Left lung (tissue), 14 donors: ENCODE measurements at places on chromosomes 1 and 21. TPM values are rescaled to one million over a fixed set of nuclear protein-coding genes. Genes with fewer than 3 reads are reported as not detected.

- no peaks in the 10 kb centered on the region for H3K4me1 ChIP-seq
- no peak for DNase-seq
- no peaks in the 10 kb centered on the region for H3K27me3 ChIP-seq
- H3K36me3 ChIP-seq, result no peaks in the 10 kb centered on the region
- H3K4me3 ChIP-seq, result no peak overlapping the region
Measured at GRCh38 chr1:81449786-81450185, 350.9 kb upstream of the ADGRL2 start.

The PACC1 gene
- total RNA-seq, result 11.6 TPM

DNA sequence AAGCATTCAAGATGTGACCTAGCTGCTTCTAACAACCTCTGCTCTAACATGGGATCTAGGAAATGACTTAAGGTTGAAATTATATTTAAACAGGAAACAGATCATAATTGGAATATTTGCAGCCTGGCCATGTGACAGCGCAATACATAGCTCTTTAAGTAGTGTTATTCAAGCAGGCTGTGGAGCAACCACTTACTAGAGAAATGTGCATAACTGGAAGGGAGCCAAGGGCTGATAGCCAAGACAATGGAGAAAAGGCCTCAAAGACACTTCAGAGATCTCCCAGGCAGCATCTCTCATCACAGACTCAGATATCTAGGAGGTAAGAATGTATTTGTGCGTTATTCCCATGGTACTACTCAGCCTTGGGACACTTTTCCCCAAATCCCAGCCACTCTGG lies 823.0 kb upstream of the PRMT6 start:
- no peak overlapping the region for H3K4me3 ChIP-seq
- DNase-seq, result no peak
- no peaks in the 10 kb centered on the region for H3K36me3 ChIP-seq
- H3K27me3 ChIP-seq, result no peaks in the 10 kb centered on the region
- no peak overlapping the region for H3K27ac ChIP-seq

The AMY2A gene
- not detected for total RNA-seq

- no peaks in the 10 kb centered on the region for H3K4me1 ChIP-seq
- no peak for DNase-seq
- H3K4me3 ChIP-seq, result no peak overlapping the region
- H3K27me3 ChIP-seq, result no peaks in the 10 kb centered on the region
- H3K36me3 ChIP-seq, result no peaks in the 10 kb centered on the region
Measured at GRCh38 chr1:176766779-176767178, 303.8 kb downstream of the PAPPA2 start.

The KLF17 gene
- total RNA-seq, result 0.26 TPM

DNA sequence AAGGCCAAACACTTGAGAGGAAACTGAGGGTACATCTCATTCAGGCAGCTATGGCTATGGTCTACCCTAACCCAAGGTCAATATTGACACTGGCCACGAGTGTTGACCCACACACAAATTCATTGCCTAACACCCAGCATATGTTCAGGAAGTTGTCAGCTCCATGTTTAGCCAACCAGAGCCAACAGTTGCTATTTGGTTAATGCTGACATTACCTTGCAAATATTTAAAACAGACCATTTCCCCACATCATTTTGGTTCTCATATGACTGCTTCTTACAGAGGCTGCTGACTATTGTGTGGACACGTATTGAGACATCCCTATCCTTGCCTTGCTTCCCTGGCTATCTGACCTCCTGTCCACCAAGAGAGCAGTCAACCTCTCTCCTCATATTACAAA lies 97.3 kb downstream of the LMX1A start:
- H3K36me3 ChIP-seq, result no peaks in the 10 kb centered on the region
- H3K27me3 ChIP-seq, result no peaks in the 10 kb centered on the region
- H3K27ac ChIP-seq, result no peak overlapping the region

DNA sequence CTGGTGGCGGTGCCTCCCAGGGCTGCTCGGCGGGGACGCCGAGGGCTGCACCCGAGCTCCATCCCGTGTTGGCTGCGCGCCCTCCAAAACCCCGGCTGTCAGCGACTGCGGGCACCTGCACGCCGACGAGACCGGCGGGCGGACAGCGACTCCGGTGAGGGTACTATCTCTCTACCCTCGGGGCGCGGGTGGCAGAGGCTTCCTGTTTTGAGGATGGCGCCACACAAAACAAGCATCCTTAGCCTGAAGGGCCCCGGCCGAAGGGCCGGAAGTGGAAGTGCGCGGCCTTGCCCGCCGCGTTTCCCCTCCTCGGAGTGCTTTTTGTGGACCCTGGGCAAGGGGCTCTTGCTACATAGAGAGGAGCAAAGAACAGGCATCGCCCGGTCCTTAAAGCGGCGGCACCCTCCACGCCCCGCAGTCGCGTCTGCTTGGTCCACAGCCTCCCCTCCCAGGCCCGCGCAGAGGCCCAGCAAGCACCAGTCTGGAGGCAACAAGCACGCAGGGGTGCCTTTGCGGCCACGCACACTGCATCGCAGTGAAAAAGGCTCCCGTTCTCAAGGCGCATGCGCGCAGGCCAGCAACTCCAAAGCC lies 561 bp upstream of the COQ8A start:
- no peaks in the 10 kb centered on the region for H3K36me3 ChIP-seq
- H3K27ac ChIP-seq, result peak overlapping the region; percentile 100
- peak overlapping the region; percentile 54 for H3K4me3 ChIP-seq
- H3K27me3 ChIP-seq, result no peaks in the 10 kb centered on the region
- DNase-seq, result peak; percentile 73

GRCh38 chr1:101167891-101168290 lies 68.9 kb upstream of the S1PR1 start:
- peaks cover 15% of the 10 kb centered on the region for H3K4me1 ChIP-seq
- no peak overlapping the region for H3K27ac ChIP-seq
- DNase-seq, result no peak

The CTSK gene
- total RNA-seq, result 54.5 TPM

The KCNJ15 gene
- total RNA-seq, result 103 TPM

- DNase-seq, result no peak
- no peaks in the 10 kb centered on the region for H3K27me3 ChIP-seq
- no peak overlapping the region for H3K4me3 ChIP-seq
- no peaks in the 10 kb centered on the region for H3K36me3 ChIP-seq
Measured at GRCh38 chr1:59345221-59345620, 48.3 kb downstream of the FGGY start.

The PHLDA3 gene
- 46.8 TPM for total RNA-seq

GRCh38 chr1:179818743-179819173 lies 58.8 kb downstream of the TOR1AIP2 start:
- H3K4me1 ChIP-seq, result peaks cover 11% of the 10 kb centered on the region
- no peaks in the 10 kb centered on the region for H3K27me3 ChIP-seq
- no peaks in the 10 kb centered on the region for H3K36me3 ChIP-seq
- no peak overlapping the region for H3K4me3 ChIP-seq
- DNase-seq, result no peak

DNA sequence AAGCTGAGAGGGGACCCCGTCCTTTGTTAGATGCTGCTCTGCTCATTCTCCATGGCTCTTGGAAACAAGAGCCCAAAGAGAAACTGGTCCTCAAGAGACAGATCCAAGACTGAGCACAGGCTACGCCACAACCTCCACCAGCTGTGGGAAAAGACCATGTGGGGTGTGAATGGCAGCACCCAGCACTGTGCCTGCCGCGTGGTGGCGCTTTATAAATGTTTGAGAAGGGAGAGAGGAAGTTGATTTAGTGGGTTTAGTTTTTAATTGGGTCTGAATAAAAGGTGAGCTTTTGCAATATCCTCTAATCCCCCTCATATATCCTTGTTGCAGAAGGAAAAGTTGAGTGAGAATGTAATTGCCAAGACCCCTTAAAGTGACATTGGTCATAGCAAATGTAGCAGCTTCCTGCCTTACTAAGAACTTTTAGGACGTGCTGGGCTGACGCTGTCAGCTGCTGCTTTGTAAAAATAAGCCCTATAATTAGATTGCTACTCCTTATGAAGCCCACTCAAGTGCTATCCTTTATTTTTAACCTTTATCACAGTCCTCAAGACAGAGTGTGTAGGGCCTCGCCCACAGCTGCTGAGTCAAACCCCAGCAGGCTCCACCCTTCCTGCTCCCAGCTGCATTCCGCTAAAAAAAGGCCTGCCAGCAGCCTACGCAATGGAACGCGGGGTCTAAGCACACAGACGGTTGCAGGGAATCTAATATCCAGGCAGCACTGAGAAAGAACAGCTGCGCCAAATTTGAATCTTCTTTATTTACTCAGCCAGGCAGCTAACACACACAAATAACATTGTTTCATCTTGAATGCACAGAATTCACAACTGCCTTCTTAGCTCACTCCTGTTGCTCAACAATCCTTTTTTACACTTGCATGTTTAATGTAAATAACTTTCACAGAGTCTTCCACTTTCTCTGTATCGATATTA lies 47.4 kb upstream of the PRDX6 start:
- no peak overlapping the region for H3K4me3 ChIP-seq
- peak; percentile 97 for DNase-seq
- peaks cover 30% of the 10 kb centered on the region for H3K4me1 ChIP-seq
- no peaks in the 10 kb centered on the region for H3K36me3 ChIP-seq
- peak overlapping the region; percentile 87 for H3K27ac ChIP-seq
- H3K27me3 ChIP-seq, result no peaks in the 10 kb centered on the region

DNA sequence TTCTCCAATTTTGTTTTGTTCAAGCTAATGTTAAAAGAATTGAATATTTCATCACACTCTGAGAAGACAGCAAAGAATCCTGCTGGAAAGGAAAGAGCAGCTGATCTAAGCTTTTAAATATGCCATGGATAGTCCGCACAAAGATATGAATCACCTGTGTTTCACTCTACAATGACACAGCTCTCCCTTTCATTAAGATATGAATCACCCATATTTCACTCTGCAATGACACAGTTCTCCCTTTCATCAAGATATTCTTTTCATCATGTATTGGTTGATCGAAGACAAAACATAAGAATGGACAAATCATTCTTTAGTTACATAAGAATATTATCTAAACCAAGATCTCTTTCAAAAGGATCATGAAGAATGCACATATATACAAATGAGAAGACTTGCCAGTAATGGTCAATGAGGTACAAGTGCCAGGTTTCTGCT lies 367.3 kb downstream of the SMYD3 start:
- no peak overlapping the region for H3K4me3 ChIP-seq
- no peak overlapping the region for H3K27ac ChIP-seq
- H3K27me3 ChIP-seq, result no peaks in the 10 kb centered on the region
- H3K36me3 ChIP-seq, result no peaks in the 10 kb centered on the region
- DNase-seq, result no peak

GRCh38 chr1:229440851-229441537 lies 7.1 kb upstream of the ACTA1 start:
- H3K27me3 ChIP-seq, result peaks cover 13% of the 10 kb centered on the region
- H3K27ac ChIP-seq, result no peak overlapping the region
- H3K4me3 ChIP-seq, result no peak overlapping the region

The HSD11B1 gene
- total RNA-seq, result 8.1 TPM

The PPP1R12B gene
- 41.6 TPM for total RNA-seq

DNA sequence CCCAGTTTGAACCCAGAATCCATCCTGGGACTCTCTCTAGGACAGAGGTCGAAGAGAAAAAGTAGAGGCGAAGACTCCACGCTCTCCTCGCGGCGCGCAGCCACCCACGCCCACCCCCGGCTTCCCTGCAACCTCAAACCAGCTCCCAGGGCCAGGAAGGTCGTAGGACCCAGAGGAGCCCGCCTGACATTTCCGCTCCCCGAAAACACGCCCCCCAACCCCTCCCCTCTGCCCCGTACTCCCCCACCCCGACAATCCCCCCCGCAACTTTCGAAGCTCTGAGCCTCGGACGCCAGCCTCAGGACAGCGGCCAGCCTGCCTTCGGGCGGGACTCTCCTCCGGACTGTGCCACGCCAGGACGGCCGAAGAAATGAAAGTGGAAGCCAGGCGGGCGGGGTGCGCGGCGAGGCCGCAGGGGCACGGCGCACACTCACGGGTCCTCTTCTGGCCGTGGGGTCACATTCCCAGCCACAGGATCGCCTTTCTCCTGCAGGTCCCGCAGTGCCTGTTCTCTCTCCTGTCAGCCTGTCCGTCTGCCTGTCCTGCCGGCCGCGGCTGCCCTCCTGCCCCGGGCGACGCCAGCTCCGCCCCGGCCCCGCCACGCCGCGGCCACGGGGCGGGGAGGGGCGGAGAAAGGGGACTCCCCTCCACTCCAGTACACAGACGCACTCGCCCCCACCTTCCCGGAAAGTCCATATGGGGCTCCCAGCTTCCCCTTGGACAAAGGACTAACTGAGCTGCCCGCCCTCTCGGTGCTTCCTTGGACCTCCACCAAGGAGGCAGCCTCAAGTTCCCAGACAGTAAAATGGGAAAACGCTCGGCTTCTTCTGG lies at the start of gene MOB3C:
MOB3C (minus strand) TSS at position 535 of the 831 bp plus-strand sequence. CDS start 3,490 bp downstream, outside the sequence.
- H3K4me1 ChIP-seq, result peaks cover 21% of the 10 kb centered on the region
- H3K27me3 ChIP-seq, result no peaks in the 10 kb centered on the region
- peaks cover 15% of the 10 kb centered on the region for H3K36me3 ChIP-seq
- DNase-seq, result peak; percentile 86
- H3K27ac ChIP-seq, result peak within 1 kb of the TSS; percentile 84

GRCh38 chr1:197544553-197544952 lies 230.7 kb downstream of the DENND1B start:
- H3K27ac ChIP-seq, result no peak overlapping the region
- no peak overlapping the region for H3K4me3 ChIP-seq
- H3K4me1 ChIP-seq, result no peaks in the 10 kb centered on the region

GRCh38 chr1:48870596-48870995 lies 93.9 kb upstream of the BEND5 start:
- H3K27ac ChIP-seq, result no peak overlapping the region
- no peak overlapping the region for H3K4me3 ChIP-seq
- DNase-seq, result no peak
- H3K36me3 ChIP-seq, result no peaks in the 10 kb centered on the region
- H3K4me1 ChIP-seq, result no peaks in the 10 kb centered on the region

GRCh38 chr1:6591222-6591621 lies 11.4 kb downstream of the ZBTB48 start:
- H3K36me3 ChIP-seq, result no peaks in the 10 kb centered on the region
- DNase-seq, result no peak
- no peak overlapping the region for H3K4me3 ChIP-seq
- no peaks in the 10 kb centered on the region for H3K27me3 ChIP-seq

DNA sequence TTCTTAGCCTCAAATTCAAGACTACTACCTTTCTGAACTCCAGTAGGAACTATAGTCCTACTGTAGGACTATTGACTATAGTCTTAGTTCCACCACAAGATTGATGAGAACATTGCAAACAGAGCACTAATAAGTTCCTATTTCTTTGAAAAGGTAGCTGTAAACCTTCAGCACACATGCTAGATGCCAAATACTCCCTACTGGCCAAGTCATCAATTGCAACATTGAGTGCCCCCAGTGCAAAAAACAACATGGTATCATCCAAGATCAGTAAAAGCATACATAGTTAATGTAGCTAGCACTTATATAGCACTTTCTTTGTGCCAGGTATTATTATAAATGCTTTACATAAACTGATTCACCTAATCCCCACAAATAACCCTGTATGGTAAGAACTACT lies 99.8 kb downstream of the MRPL39 start:
- no peak overlapping the region for H3K27ac ChIP-seq
- no peak overlapping the region for H3K4me3 ChIP-seq
- H3K4me1 ChIP-seq, result no peaks in the 10 kb centered on the region
- H3K36me3 ChIP-seq, result no peaks in the 10 kb centered on the region
- no peaks in the 10 kb centered on the region for H3K27me3 ChIP-seq

GRCh38 chr1:29243871-29244200 lies 7.5 kb downstream of the PTPRU start:
- peaks cover 6% of the 10 kb centered on the region for H3K4me1 ChIP-seq
- no peak overlapping the region for H3K4me3 ChIP-seq
- no peak overlapping the region for H3K27ac ChIP-seq
- no peaks in the 10 kb centered on the region for H3K27me3 ChIP-seq
- no peaks in the 10 kb centered on the region for H3K36me3 ChIP-seq

The PLA2G2F gene
- not detected for total RNA-seq
